Coronary artery (tissue), 2 donors: ENCODE measurements at places on chromosomes 2 and 18.
A peak's percentile ranks its signal among the peaks of the same experiment; 100 is the strongest.

GRCh38 chr18:12520442-12520992 lies 112.8 kb downstream of the PRELID3A start:
- no peak for DNase-seq

- DNase-seq: no peak
Observed at GRCh38 chr2:63768051-63768450, 73.6 kb upstream of the UGP2 start.

DNA sequence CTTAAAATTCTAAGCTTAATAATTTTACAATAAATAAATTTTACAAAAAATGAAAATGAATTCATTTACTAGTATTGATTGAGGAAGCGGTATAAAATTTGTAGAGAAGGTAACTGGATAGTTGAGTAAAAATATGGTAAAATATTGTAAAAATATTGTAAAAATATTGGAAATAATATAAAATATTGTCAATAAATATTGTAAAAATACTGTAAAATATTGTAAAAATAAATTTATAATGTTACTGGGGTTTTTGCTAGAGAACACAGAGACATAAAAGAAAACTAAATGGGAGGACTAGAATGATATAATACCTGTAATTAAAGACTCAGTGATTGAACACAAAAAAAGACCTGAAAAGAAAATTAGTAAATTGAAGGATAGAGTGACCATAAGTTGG lies 546.3 kb upstream of the NETO1 start:
- no peak for DNase-seq

GRCh38 chr18:75223687-75224347 lies 13.2 kb downstream of the TSHZ1 start:
- no peak for DNase-seq

- no peak for DNase-seq
Observed at GRCh38 chr2:177262958-177263450, 1.5 kb downstream of the NFE2L2 start.

DNA sequence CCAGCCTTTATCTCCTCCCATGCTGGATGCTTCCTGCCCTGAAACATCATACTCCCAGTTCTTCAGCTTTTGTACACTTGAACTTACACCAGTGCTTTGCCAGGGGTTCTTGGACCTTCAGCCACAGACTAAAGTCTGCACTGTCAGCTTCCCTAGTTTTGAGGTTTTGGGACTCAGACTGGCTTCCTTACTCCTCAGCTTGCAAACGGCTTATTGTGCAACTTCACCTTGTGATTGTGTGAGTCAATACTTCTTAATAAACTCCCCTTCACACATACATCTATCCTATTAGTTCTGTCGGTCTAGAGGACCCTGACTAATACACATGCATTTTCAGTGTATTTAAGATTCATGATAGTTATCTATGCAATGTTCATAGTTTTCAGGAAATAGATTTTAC lies 35.8 kb upstream of the ZNF804A start:
- no peak for DNase-seq

DNA sequence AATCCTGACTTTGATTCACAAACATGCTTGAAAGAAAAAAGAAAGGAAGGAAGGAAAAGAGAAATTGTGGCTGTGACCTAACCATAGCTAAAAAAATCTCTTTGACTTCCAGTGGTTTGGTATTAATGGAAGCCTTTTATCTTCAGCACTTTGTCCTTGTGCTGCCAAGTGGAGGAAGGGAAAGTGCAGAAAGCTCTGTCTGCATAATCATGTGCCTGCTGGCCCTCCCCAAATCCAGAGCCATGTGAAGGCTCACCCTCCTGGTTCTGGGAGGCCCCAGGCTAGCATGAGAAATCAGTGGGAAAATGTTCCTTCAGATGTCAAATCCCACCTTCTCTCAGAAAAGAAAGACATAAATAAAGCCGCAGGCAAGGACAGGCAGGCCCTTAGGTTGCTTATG lies 48.3 kb upstream of the BMPR2 start:
- DNase-seq: no peak

- no peak for DNase-seq
Observed at GRCh38 chr18:13437796-13438506, 219.4 kb downstream of the LDLRAD4 start.

DNA sequence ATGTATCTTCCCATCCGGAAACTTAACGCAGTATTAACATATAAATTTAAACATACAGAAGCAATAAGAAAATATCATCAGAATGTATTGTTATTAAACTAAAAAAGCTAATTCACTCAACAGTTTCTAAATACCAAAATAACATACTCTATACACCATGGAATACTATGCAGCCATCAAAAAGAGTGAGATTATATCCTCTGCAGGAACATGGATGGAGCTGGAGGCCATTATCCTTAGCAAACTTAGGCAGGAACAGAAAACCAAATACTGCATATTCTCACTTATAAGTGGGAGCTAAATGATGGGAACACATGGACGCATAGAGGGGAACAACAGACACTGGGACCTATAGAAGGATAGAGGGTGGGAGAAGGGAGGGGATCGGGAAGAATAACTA lies 127.1 kb downstream of the CD226 start:
- DNase-seq: no peak

- no peak for DNase-seq
Observed at GRCh38 chr2:673615-674320, 3.4 kb downstream of the TMEM18 start.

DNA sequence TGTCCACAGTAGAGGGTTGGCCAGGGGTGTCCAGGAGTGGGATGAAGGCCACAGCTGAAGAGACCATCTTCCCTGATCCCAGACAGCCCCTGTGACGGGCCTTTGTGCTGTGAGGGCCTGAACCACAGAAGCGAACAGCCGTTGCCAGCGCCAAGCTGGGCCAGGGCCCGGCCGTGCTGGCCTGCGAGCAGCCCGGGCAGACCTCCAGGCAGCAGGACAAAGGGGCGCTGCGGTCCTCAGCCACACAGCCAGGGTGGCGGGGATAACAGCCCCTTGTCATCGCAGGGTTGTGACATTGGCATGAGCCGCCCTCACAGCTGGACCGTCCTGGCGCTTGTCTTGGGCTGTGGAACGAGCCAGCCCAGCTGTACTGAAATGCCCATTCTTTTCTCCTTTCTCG lies 161.1 kb downstream of the FAM210A start:
- DNase-seq: peak; percentile 75

DNA sequence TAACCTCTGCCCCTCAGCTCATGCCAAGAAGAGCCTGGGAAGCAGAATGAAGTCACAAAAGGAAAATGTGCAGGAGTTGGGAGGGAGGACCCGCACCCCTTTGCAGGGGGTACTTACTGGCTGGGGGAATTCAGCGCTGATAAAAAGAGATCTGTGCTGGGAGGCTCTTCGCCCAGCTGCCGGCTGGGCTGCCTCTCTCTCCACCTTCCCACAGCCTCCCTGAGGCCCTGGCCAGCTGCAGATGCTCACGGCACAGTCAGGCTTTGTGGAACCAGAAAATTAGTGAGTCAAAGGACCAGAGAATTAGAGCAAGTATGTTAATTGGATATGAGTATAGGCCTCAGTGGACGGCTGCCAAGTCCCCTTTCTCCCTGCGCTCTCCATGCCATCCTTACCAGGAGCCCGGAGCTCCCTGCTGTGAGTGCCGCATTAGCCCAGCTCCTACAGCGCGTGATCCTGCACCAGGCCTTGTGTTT lies 181.7 kb upstream of the SH3BP4 start:
- DNase-seq: no peak

GRCh38 chr2:96396095-96396494 lies 60.5 kb downstream of the NCAPH start:
- no peak for DNase-seq

DNA sequence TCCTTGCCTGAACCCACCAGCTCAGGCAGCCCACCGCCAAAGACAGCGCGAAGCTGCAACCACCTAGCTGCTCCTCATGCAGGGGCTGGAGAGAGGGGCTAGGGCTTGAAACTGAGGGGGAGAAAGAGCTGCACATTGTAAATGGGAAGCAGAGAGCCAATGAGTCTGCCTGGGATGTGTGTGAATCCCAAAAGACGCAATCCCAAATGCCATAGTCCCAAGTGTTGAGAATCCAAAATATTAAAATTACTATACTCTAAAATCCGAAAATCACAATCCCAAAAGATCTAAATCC lies 9.4 kb downstream of the AMER3 start:
- no peak for DNase-seq
